Stimulated activated CD8-positive, alpha-beta memory T cell treated with anti-CD3 and anti-CD28 coated beads, Interleukin-7, amount 100 ng/mL, for 1 hour (primary cell): ENCODE measurements at places on chromosomes 12 and 14.

DNA sequence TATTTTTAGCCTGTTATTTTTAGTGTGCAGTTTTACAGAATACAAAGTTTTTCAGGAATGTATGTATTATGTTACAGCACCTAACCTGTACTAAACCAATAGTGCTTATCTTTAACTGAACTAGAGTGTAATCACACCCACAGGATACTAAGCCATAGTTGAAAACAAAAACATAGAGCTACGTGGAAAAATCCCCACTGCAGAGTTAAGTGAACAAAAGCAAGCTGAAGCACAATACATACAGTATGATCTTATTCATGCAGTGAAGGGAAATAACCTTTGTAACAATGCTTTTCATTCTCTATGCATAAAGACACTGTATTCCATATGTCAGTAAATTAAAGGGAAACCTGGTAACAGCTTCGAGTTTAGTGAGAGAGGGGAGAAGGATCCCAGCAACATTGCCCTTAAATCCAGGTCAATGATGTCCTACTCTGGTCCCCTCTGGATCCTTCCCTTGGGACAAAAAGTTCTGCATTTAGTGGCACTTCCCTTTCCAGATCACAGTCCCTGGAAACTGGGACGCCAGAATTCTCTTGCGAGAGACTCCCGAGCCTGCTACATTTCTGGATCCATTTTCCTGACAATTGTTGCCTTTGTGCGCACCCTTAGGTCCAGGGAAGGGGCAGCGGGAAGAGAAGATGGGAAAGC lies 121.3 kb upstream of the CCND2 start:
- DNase-seq, result no peak

- no peak for DNase-seq
These were observed 105.4 kb downstream of the NCOR2 start for GRCh38 chr12:124461851-124462623.

DNA sequence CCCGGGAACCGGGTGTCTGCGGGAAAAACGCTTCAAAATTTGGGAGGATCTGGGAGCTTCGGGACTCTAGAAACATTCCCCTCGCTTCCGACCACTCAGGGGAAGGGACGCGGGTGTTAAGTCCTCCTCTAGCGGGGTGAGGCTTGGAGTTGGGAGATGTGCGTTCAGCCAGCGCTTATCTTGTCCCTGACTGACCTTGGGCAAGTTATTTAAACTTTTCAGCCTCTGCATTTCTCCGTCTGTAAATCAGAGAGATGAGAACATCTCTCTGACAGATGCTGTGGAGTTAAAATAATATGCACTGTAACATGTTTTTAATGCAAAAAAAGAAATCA lies 76.9 kb upstream of the ANO4 start:
- DNase-seq, result no peak

DNA sequence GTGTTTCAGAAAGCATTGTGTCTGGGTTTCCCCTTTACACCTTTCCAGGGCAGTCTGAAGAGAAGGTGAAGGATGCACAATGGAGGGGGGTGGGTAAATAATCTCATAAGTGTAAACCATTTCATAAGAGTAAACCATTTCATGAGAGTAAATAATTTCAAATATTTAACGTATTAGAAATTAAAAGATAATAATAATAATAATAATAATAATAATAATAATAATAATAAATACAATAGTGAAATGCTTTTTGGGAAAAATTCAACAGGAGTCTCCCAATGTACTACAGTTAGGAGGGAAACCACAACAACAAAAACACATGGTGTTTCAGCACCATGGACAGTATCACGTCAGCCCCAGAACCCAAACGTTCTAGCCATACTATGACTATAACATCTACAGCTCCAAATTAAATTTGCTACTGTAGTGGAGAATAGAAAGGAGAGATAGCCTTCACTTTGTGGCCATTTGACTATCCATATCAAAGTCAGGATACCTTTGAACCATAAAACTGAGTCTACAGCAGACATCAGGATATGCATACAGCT lies 691.8 kb downstream of the BCL11B start:
- DNase-seq, result no peak

DNA sequence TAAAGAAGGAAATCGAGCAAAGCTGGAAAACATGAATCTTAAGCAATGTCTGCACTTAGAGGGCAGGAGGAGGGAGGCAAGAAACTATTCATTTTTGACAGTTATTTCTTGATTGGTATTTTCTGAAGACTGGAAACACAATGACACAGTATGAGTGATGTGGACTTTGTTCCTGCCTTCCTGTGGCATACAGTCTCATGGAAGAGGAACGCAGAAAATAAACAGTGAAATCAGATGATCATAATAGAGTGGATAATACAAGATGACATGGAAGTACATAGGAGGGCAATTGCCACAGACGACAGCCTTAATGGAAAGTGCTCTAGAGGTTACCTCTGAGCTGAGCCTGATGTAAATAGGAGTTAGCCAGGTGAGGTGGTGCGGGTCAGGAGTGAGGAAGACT lies 140.4 kb upstream of the MAX start:
- DNase-seq, result no peak

DNA sequence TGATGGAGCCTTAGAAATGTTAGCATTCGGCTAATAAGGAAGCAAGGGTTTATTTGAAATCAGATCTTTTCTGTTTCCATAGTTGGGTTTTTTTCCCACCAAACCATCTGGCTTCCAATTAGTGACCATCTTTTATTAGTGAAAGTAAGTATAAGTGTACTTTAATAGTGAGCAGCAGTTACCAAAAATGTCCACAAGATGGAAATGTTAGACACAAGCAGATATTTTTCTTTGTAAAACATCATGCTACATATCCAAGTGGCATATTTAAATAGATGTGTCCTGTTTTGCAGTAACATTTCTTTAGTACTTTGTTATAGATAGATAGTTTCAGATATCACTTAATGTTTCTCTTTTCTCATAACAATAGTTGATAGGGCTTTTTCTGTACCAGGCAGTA lies 28.8 kb downstream of the YEATS4 start:
- DNase-seq, result no peak

DNA sequence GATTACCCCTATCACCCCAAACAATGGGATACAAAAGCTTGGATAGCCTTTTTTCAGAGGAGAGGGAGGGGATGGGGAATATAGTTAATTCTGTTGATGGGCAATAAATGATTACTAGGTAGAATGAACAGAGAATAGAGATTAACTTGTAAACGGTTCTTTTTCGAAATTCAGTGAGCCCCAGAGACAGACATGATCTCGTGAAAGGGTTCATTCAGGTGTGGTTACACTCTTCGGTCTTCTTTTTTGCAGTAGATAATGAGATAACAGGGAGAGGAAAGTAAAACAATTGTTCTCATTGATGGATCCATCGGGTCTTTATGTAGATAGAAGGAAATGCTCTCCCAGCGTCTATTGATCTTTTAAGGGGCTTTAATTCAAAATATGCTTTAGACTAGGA lies 69.3 kb upstream of the RASSF8 start:
- DNase-seq, result no peak

GRCh38 chr14:77305696-77306095 lies 15.0 kb downstream of the POMT2 start:
- DNase-seq, result no peak

DNA sequence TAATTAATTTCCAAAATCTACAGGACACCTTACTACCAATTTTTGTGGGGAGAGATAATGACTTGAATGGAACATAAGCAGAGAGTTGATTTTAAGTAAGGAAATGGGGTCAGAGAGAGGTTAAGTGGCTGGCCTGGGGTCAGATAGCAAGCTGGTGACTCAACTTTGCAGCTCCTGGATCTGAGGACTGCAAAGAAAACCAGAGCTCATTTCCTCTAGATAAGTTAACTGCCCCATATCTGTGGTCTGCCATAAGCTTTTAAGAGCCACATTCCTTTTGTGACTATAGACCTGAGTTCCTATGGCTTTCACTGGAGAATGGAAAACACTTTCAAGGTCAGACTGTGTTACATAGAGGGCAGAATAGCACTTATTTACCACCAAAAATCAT lies 201.2 kb upstream of the PRICKLE1 start:
- no peak for DNase-seq

DNA sequence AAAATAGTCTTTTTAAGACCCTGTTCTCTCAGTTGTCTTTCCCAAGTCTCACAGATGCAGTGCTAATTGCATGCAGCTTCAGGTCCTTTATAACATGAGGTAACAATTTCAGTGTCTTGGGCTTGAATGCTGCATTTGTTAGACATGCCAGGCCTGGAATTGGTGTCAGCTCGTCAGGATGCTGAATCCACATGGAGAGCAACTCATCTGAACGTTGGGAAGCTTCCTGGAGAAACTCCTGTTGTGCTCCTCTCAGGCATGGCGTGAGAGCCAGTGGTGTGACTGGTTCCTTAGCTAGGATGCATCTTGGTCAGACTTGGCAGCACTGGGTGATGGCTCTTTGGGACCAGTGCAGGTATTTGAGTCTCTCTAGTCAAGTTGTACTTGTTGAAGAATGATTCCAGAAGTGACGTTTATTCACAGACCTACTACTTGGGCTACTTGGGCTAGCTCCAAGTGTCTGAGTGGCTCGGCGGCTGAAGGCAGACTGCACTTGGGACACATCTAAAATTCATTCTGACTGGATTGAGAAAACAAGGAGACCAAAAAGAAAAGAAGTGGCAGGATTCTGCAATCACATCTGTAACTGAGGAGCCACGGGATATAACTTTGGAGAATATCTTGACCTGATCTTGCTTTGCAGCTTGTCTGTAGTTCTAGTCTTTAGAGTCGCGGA lies 134.8 kb upstream of the ARHGAP5 start:
- DNase-seq, result no peak

DNA sequence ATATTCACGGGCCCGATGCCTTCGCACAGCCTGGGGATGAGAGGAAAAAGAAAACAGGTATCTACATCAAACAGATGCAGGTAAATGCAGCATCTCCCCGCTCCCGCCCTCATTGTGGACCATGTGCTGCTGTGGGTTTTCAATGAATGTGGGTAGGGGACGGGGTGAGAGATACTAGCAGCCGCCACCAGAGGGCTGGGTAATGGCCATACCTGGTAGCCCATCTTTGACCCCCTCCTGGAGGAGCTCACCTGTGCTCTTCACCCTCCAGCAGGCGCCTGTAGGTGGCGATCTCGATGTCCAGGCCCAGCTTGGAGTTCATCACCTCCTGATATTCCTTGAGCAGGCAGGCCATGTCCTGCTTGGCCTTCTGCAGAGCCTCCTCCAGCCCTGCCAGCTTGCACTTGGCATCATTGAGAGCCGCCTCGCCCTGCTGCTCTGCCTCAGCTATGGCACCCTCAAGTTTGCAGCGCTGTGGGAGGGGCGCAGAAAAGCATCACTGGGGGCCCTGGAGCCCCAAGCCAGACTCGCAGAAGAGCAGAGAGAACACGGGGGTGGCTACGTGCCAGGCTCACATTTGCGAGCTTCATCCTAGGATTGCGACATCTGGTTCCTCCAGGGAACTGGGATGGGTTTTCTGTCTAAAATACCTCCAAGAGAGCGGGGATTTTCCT lies 10.2 kb downstream of the KRT82 start:
- DNase-seq, result no peak
